H9 (cell line): ENCODE measurements at places on chromosomes 16 and 17. TPM values are rescaled to one million over a fixed set of nuclear protein-coding genes. Genes with fewer than 3 reads are reported as not detected.

The ITGA2B gene
- 8.3 and 10.1 TPM in 2 replicates for total RNA-seq

The ACSM2A gene
- not detected in 2 replicates for total RNA-seq

The KRTAP1-1 gene
- not detected in 2 replicates for total RNA-seq

DNA sequence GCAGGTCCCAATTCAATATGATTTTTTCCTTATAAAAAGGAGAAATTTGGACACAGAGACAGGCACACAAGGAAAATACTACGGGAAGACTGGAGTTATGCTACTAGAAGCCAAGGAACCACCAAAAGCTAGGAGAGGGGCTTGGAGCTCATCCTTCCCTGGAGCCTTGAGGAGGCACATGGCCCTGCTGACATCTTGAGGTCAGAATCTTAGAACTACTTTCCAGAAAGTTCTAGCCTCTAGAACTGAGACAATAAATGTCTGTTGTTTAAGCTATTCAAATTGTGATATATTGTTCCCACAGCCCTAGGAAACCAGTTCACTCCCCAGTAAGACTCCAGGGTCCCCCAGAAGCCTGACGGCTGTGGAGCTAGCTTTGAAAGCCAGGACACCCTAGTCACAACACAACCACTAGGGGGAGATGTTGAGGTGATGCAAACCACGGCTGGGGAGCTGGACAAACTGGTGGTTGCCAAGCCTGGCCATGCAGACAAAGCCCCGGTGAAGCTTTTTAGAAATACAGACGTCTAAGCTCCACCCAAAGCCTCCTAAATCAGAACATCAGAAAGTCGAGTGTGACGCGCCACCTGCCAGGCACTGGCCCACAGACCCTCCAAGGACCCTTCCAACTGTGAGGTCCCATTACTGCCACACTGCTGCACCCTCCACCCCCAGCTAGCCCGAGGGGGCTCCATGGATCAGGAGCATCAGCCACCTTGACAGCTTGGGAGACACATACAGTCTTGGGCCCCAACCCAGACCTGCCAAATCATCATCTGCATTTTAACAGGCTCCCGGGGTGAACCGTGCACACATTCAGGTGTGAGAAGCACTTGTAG, 106.4 kb downstream of the SLC39A11 start:
- no peaks in the 10 kb centered on the region for H3K36me3 ChIP-seq
- no peaks in the 10 kb centered on the region for H3K27me3 ChIP-seq
- DNase-seq = peak; percentile 88
- no peaks in the 10 kb centered on the region for H3K4me1 ChIP-seq

DNA sequence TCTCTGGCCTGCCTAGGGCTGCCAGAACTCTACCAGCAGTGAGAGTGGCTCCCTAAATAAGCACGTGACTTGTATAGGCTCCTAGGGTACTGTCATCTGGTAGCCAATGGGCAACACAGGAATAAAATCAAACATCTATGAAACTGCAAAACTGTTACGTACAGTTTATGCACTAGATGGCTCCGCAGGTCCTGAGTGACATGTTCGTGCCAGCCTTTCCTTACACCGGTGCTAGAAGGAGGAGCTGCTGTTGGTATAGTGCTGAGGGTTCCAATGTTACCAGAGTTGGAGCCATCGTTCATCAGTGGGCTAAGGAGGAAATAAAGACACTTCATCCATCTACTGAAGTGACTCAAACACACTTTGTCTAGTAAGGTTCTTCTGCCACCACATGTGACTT, 63.2 kb upstream of the TRAP1 start:
- no peak overlapping the region for H3K4me3 ChIP-seq
- no peak for DNase-seq
- no peaks in the 10 kb centered on the region for H3K4me1 ChIP-seq
- no peak overlapping the region for H3K27ac ChIP-seq
- no peaks in the 10 kb centered on the region for H3K27me3 ChIP-seq
- peaks cover 62% of the 10 kb centered on the region for H3K36me3 ChIP-seq
